ENCODE measurements at places on chromosomes 2 and 18. TPM values are rescaled to one million over a fixed set of nuclear protein-coding genes. Genes with fewer than 3 reads are reported as not detected.

Gene BOLA3
- 36.4 TPM for total RNA-seq

Gene RPRM
- not detected for total RNA-seq

DNA sequence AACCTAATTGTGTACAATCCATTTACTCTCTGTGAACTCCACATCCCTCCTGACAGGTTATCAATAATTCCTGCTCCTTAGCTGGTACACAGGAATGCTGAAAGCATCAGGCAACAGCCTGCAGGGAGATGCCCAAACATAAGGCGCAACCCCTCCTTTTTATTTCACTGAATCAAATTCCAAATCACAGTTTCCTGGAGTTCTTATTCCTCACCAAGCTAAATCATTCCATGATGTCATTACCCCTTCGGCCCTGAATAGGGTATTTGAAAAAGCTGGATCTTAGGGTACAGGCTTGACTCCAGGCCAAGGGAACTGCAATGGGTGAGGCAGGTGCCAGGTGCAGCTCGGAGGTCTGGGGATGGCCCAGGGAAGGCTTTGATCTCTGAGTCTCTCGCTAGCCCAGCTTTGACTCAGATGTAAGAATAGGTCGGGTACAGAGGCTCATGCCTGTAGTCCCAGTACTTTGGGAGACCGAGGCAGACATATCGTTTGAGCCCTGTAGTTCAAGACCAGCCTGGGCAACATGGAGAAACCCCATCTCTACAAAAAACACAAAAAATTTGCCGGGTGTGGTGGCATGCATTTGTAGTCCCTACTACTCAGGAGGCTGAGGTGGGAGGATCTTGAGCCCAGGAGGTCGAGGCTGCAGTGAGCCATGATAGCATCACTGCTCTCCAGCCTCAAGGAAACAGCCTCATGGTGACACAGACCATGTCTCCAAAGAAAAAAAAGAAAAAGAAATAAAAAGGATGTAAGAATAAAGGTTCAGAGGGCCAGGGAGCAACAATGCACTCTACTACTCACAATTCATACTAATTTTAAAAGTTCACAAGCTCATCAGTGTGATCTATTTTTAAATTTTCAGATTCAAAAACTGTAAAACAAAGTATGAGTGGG lies 6.8 kb downstream of the FHL2 start:
- DNase-seq: no peak

- no peak for DNase-seq
Measured at GRCh38 chr2:178947006-178947405, 102.9 kb downstream of the CCDC141 start.

DNA sequence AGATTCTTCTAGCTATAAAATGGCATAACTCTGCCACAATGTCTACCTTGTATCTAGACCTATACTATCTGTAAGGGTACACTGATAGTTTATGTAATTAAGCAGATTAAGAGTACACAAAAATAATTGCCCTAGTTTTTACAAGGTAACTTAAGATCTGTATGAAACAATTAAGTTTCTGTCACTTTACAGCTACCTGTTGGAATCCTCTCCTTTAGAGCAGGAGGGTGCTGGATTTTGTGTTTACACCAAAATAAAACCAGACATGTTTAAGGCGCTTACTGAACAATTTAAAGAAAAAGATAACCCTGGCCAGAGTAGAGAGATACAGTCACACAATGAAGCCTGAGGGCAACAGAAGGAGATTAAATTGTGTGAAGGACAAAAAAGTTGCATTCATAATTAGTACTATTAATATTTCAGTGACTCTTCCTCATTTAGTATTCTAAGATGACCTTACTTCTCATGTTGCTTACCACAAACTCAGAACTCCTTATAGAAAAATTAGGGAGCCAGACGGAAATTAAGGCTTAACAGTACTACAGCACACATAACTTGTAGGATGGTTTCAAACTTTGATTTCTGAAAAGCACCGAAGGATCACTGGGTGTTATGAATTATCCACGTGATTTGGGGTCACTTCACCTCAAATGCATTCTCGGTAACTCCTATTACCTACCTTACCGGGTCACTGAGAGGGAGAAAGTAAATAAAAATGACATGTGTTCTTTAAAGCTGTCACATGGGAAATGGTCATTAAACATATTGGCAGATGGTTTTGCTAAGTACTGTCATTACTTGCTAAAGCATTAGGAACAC lies 1.0 kb downstream of the DARS1 start:
- no peak for DNase-seq

All from IMR-90 (cell line).